ENCODE measurements at places on chromosomes 12 and 14.

GRCh38 chr12:43832463-43833168 lies 3.3 kb upstream of the TMEM117 start:
- DNase-seq: no peak

DNA sequence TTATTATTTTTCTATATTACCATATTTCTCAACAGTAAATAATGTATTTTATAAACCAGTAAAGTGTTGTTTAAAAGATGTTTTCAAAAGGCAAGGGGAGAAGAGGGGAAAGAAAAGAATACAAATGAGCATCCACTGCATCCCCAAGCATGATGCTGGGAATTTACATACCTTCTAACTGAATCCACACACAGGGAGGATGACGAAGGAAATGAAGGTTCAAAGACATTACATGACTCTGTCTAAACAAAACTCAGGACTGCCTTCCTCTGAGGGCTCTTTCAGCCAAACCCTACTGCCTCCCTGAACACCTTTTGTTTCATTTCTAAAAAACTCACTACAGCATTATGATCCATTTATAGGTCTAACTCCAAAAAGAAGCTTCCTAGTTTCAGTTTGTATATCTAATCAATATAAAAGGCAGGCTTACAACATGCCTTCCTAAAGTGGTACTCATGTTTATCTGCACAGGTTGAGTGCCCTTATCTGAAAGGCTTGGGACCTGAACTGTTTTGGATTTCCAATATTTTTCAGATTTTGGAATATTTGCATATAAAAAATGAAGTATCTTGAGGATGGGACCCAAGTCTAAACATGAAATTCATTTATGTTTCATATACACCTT lies 30.3 kb downstream of the DICER1 start:
- DNase-seq: no peak

DNA sequence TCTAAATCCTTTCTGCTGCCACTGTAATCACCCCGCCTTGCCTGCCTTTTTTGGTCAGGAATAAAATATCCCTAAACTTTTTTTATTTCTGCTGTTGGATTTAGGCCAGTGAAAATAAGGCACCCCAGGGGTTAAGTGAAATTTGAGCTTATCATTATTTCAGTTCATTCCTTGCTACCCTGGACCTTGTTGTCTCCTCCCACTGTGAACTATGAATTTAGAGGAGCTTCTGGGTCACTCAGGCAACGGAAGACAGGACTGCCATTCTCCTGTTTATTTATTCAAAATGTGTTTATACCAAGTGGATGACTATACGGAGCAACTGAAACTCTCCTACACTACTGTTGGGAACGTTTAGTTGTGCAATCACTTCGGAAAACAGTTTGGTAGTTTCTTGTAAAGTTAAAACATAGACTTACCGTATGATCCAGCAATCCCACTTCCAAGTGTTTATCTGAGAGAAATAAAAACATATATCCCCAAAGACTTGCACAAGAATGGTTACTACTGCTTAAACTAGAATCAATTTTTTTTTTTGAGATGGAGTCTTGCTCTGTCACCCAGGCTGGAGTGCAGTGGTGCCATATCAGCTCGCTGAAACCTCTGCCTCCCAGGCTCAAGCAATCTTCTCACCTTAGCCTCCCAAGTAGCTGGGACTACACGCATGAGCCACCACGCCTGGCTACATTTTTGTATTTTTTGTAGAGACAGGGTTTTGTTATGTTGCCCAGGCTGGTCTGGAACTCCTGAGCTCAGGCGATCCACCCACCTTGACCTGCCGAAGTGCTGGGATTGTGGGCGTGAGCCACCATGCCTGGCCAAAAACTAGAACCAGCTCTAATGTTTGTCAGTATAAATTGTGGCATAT lies 2.3 kb upstream of the TRAFD1 start:
- DNase-seq: no peak

DNA sequence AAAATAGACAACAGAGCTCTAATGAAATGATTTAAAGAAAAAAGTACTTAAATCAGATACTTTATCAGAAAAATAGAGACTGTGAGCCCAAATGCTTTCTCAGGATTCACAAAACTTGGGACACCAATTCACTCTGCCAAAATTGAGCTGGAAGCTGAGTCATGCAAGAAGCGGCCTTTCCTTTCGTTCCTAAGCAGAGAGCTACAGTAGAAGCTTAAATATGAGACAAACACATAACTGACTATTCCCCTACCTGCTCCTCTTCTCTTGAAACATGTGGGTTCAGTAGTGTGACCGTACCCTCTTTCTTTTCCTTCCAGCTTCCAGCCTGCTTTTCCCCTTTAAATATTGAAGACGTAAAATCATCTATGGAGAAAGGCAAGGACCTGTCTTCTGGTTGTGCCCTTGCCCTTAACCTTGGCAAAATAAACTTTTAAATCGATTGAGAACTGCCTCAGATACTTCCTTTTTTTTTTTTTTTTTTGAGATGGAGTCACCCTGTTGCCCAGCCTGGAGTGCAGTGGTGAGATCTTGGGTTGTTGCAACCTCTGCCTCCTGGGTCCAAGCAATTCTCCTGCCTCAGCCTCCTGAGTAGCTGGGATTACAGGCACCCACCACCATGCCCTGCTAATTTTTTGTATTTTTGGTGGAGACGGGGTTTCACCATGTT lies 4.4 kb upstream of the SDS start:
- no peak for DNase-seq
